ENCODE measurements at places on chromosomes 5 and 9. TPM values are rescaled to one million over a fixed set of nuclear protein-coding genes. Genes with fewer than 3 reads are reported as not detected.

The DRD1 gene
- not detected for total RNA-seq

DNA sequence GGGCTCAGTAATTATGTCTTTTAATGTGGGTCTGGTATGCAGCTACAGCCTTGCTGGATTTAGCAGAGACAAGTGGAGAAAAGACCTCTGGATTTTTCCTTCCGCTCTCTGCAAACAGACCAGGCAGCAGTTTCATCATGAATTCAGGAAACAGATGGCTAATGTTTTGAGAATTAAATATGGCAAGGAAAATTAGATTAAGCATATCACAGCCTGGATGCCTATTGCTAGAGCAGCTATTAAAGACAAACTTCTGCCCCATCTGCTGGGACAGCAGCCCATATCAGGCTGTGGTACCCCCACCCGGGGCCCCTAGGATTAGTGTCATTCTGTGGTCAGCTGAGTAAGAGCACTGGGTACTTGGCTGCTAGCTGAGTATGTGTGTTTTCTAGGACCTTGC is 6.2 kb downstream of the SKP2 start:
- H3K36me3 ChIP-seq, result no peaks in the 10 kb centered on the region
- DNase-seq, result no peak
- no peak overlapping the region for H3K27ac ChIP-seq

GRCh38 chr9:37906312-37907239 is 2.6 kb upstream of the SLC25A51 start:
- H3K27me3 ChIP-seq, result no peaks in the 10 kb centered on the region
- H3K4me3 ChIP-seq, result no peak overlapping the region
- H3K36me3 ChIP-seq, result no peaks in the 10 kb centered on the region
- no peak overlapping the region for H3K27ac ChIP-seq
- peaks cover 23% of the 10 kb centered on the region for H3K4me1 ChIP-seq

The ITK gene
- total RNA-seq, result 2.5 TPM

- H3K4me1 ChIP-seq, result no peaks in the 10 kb centered on the region
- no peaks in the 10 kb centered on the region for H3K36me3 ChIP-seq
- no peak overlapping the region for H3K4me3 ChIP-seq
- no peak overlapping the region for H3K27ac ChIP-seq
- no peaks in the 10 kb centered on the region for H3K27me3 ChIP-seq
These were observed 133.7 kb upstream of the CCNG1 start for GRCh38 chr5:163303718-163304117.

DNA sequence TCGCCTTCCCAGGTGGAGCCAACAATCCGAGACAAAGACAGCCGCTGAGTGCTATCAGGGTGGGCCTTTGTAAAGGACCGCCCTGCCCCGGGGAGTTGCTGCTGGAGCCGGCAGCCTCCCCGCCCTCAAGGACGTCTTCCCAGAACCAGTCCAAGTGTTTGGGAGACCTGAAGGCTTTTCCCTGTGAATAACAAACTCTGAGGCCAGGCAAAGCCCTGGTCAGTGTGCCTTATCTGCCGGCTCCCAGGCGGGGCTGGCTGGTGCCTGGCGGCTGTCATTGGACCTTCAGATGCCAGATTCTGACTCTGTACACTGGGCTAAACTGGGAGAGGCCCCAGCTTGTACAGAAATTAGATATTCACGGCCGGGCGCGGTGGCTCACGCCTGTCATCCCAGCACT is 2.1 kb downstream of the SLC9A3 start:
- no peak overlapping the region for H3K4me3 ChIP-seq
- no peaks in the 10 kb centered on the region for H3K36me3 ChIP-seq
- H3K27ac ChIP-seq, result no peak overlapping the region
- no peak for DNase-seq
- peaks cover 5% of the 10 kb centered on the region for H3K4me1 ChIP-seq

DNA sequence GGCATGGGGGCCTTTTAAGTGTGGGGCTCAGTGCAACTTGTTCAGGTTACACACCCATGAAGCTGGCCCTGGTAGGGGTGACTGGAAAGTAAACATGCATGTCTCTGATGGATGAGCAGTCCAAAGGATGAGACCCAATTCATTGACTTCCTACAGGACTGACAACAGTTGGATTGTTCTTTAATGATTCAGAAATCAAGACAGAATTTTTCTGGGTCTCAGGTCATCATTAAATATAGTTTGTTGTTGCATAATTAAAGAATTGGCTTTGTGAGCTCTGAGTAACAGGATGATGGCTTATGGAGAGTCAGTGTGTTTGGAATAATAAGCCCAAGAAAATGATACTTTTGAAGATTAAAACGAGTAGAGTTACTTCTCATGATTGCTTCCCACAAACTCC is 604.2 kb upstream of the CLINT1 start:
- no peak for DNase-seq
- peaks cover 11% of the 10 kb centered on the region for H3K4me1 ChIP-seq
- no peak overlapping the region for H3K4me3 ChIP-seq
- no peaks in the 10 kb centered on the region for H3K36me3 ChIP-seq

The UGT3A2 gene
- 0.48 TPM for total RNA-seq

The SPACA9 gene
- 9.0 TPM for total RNA-seq

The NR2F1 gene
- 2.8 TPM for total RNA-seq

DNA sequence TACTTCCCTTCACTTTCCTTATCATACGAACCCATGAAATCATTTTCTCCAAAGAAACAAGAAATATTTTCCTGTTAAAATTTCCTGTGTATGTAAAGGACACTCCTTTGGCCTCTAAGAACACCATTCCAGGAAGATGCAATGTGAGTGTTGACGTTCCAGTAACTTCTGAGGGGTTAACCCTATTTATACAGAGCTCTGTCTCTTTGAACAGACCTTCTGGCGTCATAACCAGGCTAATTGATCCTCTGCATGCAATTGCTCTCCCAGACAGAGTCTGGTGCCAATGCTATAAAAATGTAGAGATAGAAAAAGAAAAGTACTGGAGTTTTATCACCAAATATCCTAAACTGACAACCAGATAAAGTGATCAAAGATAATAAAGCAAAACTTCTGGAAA is 218.5 kb downstream of the TLE1 start:
- no peaks in the 10 kb centered on the region for H3K27me3 ChIP-seq
- no peaks in the 10 kb centered on the region for H3K36me3 ChIP-seq
- no peak for DNase-seq
- H3K4me1 ChIP-seq, result no peaks in the 10 kb centered on the region

- H3K4me1 ChIP-seq, result no peaks in the 10 kb centered on the region
- no peaks in the 10 kb centered on the region for H3K36me3 ChIP-seq
- no peaks in the 10 kb centered on the region for H3K27me3 ChIP-seq
- DNase-seq, result no peak
- no peak overlapping the region for H3K4me3 ChIP-seq
These were observed 22.8 kb upstream of the RGMB start for GRCh38 chr5:98750693-98751092.

DNA sequence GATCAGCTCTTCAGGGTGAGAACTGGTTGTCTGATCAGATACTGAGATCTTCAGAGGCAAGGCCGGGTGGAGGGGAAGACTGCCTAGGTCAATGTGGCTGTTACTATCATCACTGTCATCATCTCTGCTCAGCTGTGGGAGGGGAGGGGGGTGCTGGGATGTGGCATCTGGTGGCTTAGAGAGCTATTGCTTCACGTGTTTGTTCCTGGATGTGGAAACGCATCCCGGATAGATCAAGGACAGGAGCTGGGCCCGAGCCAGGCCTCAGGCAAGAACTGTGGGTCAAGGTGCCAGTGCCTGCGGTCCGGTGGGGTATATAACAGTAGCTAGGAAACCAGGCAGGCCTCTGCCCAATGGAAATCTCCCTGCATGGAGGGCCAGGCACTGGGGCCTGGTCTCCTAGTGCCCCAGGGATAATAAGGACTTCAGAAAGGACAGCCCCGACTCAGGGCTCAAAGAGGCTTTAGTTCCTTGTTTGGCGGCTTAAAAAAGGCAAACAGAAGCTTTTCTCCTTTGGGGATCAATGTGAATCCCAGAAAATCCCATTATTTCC is 30.3 kb upstream of the TIFAB start:
- H3K4me3 ChIP-seq, result no peak overlapping the region
- peaks cover 41% of the 10 kb centered on the region for H3K27me3 ChIP-seq
- DNase-seq, result no peak
- H3K4me1 ChIP-seq, result no peaks in the 10 kb centered on the region

GRCh38 chr5:78499485-78499884 is 139.1 kb downstream of the SCAMP1 start:
- H3K4me3 ChIP-seq, result no peak overlapping the region
- no peaks in the 10 kb centered on the region for H3K36me3 ChIP-seq
- H3K4me1 ChIP-seq, result peaks cover 8% of the 10 kb centered on the region
- no peak overlapping the region for H3K27ac ChIP-seq
- no peak for DNase-seq

DNA sequence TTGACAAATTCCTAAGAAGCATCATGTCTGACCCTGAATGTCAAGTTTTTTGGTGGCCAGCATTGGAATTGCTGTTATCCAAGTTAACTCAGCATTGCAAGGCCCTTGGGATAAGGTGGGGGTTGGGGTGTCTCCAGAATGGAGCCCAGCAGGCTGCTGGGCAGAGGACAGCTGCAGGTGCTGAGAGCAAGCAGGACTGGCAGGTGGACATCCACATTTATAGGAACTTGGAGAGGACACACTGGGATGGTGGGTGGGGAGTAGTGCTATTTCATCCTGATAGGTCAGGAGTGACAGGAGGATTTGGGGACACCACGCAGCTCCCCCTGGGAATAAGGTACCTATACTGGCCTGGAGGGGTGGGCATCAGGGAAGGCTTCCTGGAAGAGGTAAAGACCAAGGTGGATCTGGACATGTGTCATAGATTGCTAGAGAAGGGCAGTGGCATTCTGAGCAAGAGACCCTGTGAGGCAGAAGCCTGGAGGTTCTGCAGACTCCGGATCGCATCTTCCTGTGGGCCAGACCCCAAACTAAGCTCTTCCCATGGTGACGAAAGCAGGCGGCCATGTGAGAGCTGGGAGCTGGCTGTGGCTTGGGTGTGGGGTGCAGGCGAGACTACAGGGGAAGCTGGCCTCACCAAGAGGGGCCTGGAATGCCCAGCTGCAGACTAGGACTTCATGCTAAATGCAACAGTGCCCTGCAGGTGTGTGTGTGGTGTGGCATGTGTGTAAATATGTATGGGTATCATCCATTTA is 148.1 kb downstream of the RGS3 start:
- no peak overlapping the region for H3K27ac ChIP-seq
- no peak overlapping the region for H3K4me3 ChIP-seq
- peaks cover 7% of the 10 kb centered on the region for H3K4me1 ChIP-seq
- no peak for DNase-seq

DNA sequence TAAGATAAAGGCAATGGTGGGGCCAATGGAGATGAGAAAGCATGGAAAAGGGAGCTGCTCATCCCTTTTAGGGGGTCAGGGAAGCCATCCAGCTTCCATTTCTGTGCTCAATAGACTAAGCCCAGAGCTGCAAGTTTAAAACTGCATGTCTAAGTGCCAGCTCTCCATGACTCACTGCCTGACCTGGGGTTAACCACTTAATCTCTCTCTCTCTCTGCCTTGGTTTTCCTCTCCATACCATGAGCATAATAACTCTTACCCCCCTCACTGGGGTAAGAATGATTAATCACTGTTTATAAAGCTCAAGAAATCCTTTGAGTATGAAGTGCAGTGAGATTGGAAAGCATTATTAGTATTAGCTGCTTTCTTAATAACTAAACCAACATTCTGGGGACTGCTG is 1382.4 kb upstream of the WWC1 start:
- no peak overlapping the region for H3K4me3 ChIP-seq
- no peak for DNase-seq
- no peak overlapping the region for H3K27ac ChIP-seq
- H3K27me3 ChIP-seq, result no peaks in the 10 kb centered on the region
- no peaks in the 10 kb centered on the region for H3K4me1 ChIP-seq
- no peaks in the 10 kb centered on the region for H3K36me3 ChIP-seq

DNA sequence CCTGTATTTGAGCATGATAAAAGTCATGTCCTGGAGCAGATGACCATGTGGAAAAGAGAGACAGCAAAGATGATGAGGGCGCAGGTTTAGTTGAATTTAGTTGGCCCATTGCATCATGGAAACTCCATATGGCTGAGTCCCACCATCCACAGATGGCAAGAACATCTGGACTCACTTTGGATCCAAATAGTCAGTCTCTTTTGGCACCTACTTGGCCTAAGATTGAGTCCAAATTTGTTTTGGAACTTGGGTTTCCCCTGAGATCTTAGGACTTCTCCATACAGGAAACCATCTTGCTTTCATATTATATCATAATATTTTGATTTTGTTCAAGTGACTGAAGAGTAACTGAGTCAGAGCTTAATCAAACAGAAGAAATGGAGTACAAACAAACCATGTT is 217.5 kb downstream of the DRD1 start:
- no peaks in the 10 kb centered on the region for H3K4me1 ChIP-seq
- DNase-seq, result no peak
- H3K36me3 ChIP-seq, result no peaks in the 10 kb centered on the region
- H3K27ac ChIP-seq, result no peak overlapping the region

Measured in transverse colon (tissue), 4 donors.